Mammary epithelial cell (primary cell): ENCODE measurements at places on chromosomes 4 and X.
A peak's percentile ranks its signal among the peaks of the same experiment; 100 is the strongest.

DNA sequence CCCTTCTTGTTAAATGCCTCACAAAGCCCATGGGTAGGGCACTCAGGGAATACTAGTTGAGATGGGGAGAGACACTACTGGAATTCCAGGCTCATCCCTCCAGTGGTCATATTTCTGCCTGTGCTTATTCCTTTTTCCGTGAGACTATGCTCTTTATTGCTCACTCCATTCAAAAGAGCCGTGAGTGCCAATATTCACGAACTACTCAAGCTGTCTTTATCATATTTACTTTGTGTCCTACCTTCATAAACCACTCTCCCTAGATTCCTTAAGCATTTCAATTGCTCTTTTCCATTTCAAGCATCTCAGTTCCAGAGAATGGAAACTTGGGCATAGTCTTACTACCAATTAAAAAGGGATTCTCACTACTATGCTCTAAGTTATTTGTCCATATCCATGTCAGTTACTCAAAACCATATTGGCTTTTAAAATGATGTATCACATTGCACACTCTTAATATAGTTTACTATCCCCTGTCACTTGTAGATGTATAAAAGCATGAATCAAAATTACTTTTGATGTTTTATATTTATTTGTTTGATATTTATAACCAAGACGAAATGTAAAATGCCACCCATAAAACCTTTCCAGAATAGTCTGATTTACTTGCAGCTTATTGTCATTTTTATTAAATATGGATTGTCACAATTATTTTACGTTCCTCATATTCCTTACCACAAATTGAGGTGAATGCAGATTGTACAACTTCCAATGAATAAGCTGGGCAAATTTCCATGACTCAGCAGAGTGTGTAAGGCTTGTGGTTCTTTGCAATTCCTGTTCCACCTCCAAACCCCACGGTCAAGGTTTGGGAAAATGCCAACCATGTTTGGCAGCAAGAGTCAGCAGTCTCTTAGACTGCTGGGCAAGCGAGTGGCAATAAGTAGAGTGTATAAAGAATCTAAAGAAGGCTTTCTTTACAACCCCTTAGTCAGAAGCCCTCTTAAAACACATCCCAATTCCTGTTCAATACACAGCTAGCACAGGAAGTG lies 24.4 kb downstream of the ENOX2 start:
- peak; percentile 85 for DNase-seq

GRCh38 chr4:158006990-158007389 lies 165.8 kb downstream of the GASK1B start:
- DNase-seq, result no peak

DNA sequence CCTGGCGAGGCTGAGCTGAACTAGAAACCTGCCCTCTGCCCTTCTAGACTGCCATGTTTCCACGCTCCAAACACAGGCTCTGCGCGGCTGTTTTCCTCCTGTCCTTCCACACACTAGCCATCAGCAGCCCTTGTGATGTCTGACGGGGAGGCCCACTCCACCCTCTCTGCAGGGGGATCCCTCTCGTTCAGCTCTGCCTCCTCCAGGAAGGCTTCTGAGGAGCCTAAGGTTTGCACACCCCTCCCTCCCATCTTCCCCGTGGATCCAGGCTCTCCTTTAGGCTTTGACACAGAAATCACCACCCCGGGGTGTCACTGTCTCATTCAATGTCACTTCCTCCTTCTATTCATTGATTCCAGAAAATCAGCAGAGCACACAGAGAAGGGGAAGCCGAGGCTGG lies 38.6 kb upstream of the CRMP1 start:
- no peak for DNase-seq

- no peak for DNase-seq
Observed at GRCh38 chrX:22404297-22404696, 131.6 kb downstream of the CBLL2 start.

DNA sequence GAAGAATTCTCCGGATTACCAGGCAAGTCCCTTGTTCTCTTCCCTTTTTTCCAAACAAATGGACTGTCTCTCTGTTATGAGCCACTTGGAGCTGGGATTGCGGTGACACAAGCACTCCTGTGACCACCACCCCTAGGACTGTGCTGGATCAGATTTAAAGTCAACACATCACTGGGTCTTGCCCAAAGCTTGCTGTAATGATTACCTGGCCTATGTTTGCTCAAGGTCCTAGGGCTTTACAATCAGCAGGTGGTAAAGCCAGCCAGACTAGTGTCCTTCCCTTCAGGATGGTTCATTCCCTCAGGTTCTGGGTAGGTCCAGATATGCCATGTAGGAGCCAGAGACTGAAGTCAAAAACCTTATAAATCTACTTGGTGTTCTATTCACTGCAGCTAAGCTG lies 144.7 kb downstream of the COX18 start:
- DNase-seq, result no peak

GRCh38 chr4:109185548-109185947 lies 116.9 kb downstream of the COL25A1 start:
- DNase-seq, result no peak

DNA sequence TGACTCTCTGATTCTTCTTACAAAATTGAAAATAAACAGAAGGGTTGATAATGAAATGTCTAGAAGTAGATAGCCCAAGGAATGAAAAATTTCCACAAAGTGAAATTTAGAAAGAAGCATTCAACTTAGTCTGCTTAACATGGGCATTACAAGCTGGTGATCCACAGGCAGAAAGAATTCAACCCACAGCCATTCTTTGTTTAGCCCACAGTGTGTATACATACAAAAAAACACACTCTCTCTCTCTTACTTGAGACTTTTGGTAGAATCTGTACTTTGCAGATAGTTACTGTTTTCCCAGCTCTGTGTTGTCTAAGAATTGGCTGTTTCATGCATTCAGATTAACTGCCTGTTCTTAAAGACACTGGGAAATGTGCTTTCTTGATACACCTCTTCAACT lies 159.8 kb downstream of the SLC4A4 start:
- DNase-seq, result no peak

DNA sequence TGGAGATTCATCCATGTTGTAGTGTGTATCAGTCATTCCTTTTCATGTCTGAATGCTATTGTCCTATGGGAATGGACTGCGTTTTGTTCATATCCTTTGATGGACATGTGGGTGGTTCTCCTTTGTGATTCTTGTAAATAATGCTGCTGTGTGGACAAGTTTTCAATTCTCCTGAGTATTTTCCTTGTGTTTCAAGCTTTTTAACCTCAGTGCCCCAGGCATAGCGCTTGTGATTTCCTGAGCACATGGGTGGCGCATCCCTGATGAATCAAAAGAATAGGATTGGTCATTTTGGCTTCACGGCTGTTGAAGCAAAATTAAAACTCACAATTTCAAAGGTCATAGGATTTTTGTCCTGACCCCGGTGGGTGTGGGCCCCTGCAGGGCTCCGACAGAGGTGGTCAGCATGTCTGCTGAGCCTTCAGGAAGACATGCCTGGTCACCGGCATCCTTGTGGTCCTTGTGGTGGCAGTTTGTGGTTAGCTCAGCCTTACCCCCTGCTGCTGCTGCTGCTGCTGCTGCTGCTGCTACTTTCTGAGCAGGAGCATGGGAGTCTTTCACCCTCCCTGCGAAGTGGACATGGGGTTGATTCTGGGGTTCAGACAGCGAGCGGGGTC lies 30.0 kb downstream of the SHROOM2 start:
- no peak for DNase-seq

DNA sequence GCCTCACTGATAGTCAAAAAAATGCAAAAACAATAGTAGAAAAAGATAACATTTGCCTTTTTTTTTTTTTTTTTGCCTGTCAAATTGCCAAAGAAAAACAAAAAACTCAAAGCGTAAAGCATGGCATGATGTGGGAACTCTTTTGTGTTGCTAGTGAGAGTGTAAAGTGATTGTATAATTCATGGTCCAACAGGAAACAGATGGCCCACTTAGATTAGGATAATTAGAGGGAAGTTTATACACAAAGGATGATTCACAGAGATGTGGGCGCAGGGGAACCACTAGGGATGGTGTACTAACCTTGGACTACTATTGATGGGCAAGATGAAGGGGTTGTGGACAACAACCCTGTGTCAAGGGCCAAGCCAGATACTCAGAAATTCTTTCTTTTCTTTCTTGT lies 16.4 kb downstream of the MCUB start:
- no peak for DNase-seq

GRCh38 chr4:73019462-73020047 lies 50.0 kb downstream of the COX18 start:
- peak; percentile 19 for DNase-seq

GRCh38 chr4:159768016-159768415 lies 665.1 kb downstream of the RAPGEF2 start:
- DNase-seq, result peak; percentile 20

DNA sequence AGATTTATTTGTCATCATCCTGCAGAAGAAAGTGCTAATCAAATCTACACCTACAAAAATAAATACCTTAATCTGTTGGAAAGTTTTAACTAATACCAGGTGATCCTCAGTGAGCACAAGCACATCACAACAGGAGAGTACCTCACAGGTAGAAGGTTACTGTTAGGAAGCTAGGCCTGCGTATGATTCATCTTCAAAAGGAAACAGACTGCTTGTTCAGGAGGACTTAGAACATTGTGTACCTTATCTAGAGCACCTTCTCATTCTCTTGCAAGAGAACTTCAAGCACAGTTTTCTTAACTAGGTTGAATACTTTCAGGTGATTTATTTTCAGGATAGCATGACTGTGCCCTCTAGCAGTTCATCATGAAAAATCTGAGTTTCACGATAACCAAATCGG lies 54.2 kb downstream of the MND1 start:
- peak; percentile 57 for DNase-seq

DNA sequence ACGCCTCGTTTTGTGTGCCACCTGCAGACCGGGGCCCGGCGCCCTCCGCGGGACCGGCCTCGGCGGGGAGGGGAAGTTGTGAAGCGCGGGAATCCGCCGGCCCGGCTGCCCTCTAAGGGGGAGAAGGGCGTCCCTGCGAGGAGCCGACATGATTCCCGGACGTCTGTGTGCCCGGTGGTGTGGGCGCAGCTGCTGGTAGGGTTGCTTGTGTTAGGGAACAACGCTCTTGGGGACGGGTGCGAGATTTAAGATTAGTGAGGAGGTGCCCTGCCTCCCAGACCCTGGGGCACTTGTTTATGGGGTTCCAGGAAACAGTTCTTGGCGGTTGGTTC lies 627 bp downstream of the CDKN2AIP start:
- no peak for DNase-seq

DNA sequence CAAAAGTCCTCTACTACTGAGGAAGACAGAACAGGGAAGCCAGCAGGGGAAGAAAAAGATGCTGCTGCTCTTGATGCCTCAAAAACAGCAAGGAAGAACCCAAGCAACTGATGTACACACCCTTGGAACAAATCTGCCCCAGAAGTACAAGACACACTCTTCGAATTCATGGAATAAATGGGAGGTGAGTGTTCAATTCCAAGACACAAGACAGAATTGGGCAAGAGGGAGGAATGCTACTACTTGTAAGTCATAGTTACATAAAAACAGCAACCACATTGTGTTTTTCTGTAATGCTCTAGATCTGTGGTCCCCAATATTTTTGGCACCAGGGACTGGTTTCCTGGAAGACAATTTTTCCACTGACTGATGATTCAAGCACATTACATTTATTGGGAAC lies 58.0 kb upstream of the H2AZ1 start:
- peak; percentile 56 for DNase-seq

GRCh38 chr4:14415146-14415545 lies 587.1 kb upstream of the CPEB2 start:
- peak; percentile 25 for DNase-seq

- no peak for DNase-seq
Observed at GRCh38 chr4:4247696-4248028, 361 bp downstream of the TMEM128 start.

- no peak for DNase-seq
Observed at GRCh38 chr4:54289316-54289715, 60.2 kb downstream of the PDGFRA start.

DNA sequence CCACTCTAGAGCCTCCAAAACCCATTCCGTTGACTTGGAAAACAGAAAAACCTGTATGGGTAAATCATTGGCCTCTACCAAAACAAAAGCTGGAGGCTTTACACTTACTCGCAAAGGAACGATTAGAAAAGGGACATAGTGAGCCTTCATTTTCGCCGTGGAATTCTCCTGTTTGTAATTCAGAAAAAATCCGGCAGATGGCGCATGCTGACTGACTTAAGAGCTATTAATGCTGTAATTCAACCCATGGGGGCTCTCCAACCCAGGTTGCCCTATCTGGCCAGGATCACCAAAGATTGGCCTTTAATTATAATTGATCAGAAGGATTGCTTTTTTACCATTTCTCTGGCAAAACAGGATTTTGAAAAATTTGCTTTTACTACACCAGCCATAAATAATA lies 60.8 kb downstream of the ZNF732 start:
- peak; percentile 9 for DNase-seq

- no peak for DNase-seq
Observed at GRCh38 chr4:15809466-15809865, 31.3 kb downstream of the CD38 start.

GRCh38 chr4:105120626-105121025 lies 26.1 kb upstream of the TET2 start:
- DNase-seq, result no peak

GRCh38 chr4:94253036-94253435 lies 45.4 kb downstream of the SMARCAD1 start:
- DNase-seq, result no peak

- no peak for DNase-seq
Observed at GRCh38 chr4:145019346-145019745, 78.7 kb downstream of the ANAPC10 start.

- peak; percentile 2 for DNase-seq
Observed at GRCh38 chr4:92163348-92163747, 140.4 kb upstream of the GRID2 start.

- DNase-seq, result no peak
Observed at GRCh38 chr4:76546327-76546726, 111.3 kb downstream of the SHROOM3 start.

GRCh38 chrX:40444133-40444532 lies 136.6 kb upstream of the ATP6AP2 start:
- DNase-seq, result no peak

DNA sequence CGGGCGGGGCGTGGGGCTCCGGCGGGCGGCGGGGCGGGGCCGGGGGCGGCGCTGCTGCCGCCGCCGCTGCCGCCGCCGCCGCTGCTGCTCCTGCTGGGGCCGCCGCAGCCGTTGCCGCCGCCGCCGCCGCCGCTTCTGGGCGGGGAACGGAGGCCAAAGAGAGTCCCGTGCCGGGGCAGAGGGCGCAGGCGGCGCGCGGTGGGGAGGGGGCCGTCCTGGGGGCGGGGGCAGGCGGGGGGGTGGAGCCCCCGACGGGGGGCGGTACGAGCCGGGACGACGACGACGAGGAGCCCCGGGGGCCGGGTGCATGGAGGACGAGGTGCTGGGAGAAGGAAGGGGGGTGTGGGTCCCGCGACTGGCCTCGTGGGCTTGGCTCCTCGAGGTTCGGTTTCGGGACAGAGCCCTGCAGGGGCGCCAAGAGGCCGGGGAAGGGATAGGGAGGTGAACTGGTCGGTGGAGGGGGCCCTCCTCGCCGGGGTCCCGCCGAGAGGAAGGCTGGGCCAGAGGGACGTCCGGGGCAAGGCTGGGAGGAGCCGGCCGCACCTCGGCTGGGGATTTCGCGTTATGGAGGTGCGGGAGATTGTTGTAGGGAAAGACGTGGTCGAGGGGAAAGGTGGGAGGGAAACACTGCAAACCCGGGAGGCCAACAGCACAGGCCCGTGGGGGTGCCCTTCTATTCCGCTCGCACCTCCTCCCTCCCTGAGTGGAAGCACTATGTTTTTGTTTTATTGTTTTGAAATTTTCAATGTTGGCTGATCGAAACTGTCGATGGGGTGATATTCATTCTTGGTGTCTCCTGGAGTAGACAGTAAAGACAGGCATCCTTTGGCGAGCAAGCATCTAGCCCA lies 1.9 kb downstream of the BCORL1 start:
- DNase-seq, result no peak

- peak; percentile 0 for DNase-seq
Observed at GRCh38 chr4:23614284-23614892, 275.5 kb downstream of the PPARGC1A start.

- peak; percentile 9 for DNase-seq
Observed at GRCh38 chrX:40877887-40878286, 142.5 kb upstream of the MED14 start.
